AG09309 (cell line): ENCODE measurements at places on chromosomes 5 and 9.

GRCh38 chr5:52769061-52769460 lies 18.7 kb upstream of the ITGA1 start:
- no peak for DNase-seq

GRCh38 chr9:86201474-86202337 lies 57.8 kb downstream of the C9orf153 start:
- no peak for DNase-seq

- no peak for DNase-seq
Measured at GRCh38 chr9:2597483-2597882, 24.1 kb upstream of the VLDLR start.

GRCh38 chr9:107274953-107275422 lies 8.1 kb upstream of the RAD23B start:
- DNase-seq, result peak; percentile 99

GRCh38 chr5:87876616-87877015 lies 392.0 kb downstream of the TMEM161B start:
- DNase-seq, result no peak

- no peak for DNase-seq
Measured at GRCh38 chr9:131585375-131585774, 40.1 kb downstream of the PRRT1B start.

DNA sequence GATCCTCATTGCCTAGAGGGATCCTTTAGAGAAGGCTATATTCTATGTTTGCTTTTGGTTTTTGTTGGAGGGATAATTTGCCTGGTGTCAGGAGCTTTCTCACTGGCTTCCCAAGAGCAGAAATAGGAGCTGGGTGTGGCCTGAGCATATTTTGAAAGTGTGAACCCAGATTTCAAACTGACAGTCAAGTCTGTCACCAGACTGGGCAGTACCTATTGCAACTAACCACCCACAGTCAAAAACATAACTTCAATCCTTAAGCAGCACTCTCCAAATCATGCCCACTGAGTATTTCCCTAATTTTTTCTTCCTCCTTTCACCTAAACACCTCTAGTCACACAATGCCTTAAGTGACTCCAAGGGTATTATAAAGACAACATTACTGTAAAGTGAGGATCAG lies 278.4 kb downstream of the EBF1 start:
- no peak for DNase-seq

GRCh38 chr5:3833566-3833965 lies 237.9 kb downstream of the IRX1 start:
- no peak for DNase-seq

DNA sequence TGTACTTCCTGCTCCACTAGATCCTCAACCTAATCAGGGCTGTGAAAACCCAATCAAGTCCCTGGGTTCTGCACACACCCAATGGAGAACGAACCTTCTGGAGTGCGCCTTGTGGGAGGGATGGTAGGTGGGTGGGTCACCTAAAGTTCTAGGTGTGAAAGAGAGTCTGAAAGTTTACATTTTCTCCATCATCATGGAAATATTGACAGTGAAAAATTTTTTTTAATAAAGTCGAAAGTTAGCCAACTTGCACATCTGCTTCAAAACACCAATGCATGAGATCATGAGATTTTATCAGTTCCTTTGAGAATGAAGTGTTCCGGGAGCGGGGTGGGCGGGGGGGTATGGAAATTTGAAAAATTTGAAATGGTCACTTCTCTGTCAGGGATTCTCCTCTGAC lies 21.7 kb downstream of the TAF11L14 start:
- DNase-seq, result no peak

DNA sequence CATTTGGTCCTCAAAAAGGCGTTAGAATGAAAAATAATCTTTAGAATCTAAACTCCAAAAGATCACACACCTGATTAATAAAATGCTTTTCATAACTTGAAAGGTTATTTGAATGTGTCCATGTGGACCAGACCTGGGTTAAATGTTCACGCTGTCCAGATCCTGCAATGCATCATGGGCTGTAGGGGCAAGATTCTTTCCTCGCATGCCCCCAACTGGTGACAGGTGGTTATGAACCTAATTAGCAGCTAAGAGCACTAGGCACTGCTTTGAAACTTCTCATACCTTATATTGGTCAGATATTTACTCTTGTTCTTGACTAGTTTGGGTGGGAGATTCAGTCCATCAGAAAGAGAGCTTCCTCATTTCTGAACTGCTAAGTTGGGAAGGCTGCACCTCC lies 19.3 kb upstream of the PIP5K1B start:
- DNase-seq, result no peak

DNA sequence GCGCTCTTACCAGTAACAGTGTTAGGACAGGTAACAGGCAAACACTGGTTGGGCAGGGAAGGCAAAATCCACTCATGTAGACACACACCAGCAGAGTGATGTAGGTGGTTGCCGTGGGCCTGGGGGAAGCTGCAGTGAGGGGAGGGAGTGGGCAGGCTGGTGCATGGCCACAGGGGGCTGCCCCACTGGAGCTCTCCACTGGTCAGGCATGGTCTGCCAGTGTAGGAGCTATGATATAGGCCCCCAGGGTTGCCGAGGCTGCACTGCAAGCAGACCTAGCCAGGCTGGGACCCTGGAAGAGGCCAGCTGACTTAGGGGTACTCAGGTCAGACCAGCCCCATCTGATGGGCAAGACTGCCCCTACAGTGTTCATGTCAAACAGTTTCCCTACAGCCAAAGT lies 154.6 kb downstream of the GDNF start:
- DNase-seq, result no peak

- no peak for DNase-seq
Measured at GRCh38 chr5:16485656-16486055, 20.1 kb upstream of the ZNF622 start.

DNA sequence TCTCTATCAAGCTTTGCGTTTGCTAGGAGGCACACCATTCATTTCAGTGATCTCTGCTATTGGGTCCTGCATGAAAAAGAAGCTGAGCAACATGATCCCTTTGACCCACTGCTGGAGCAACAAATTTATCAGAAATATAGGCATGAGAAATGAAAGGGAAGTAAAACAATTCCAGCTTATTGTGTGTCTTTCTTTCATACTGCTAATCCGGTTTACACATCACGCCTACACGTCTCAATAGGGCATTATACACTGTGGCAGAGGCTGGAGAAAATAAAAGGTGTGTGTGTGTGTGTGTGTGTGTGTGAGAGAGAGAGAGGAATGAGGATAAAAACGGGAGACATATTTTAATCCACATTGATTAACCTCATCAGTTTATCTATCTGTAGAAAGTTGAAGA lies 2.4 kb downstream of the PTCH1 start:
- DNase-seq, result no peak

- DNase-seq, result no peak
Measured at GRCh38 chr9:114957558-114957957, 27.2 kb upstream of the TNFSF8 start.

GRCh38 chr9:33943389-33943788 lies 105.3 kb downstream of the UBAP2 start:
- DNase-seq, result no peak

GRCh38 chr5:163330723-163331668 lies 106.4 kb upstream of the CCNG1 start:
- DNase-seq, result no peak

- no peak for DNase-seq
Measured at GRCh38 chr9:95840074-95840473, 35.4 kb upstream of the ERCC6L2 start.

DNA sequence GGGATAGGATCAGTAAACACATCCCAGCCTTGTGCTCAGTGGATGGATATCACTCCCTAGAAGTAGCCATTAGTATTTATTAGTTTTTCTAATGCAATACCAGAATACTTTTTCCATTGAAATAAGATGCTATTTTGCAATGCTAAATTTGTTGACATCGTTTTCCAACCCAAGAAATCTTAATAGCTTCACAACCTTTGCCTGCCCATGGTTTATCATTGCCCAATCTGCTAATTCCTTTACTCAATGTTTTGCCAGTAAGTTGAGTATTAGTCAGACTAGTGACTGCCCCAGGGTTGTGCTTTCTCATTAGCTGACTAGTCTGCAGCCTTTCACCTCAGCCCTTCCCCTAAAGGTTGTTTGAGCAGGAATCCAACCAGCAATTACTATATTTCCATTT lies 62.9 kb downstream of the NREP start:
- DNase-seq, result peak; percentile 87

- DNase-seq, result no peak
Measured at GRCh38 chr5:141793881-141794280, 84.3 kb downstream of the PCDH1 start.

DNA sequence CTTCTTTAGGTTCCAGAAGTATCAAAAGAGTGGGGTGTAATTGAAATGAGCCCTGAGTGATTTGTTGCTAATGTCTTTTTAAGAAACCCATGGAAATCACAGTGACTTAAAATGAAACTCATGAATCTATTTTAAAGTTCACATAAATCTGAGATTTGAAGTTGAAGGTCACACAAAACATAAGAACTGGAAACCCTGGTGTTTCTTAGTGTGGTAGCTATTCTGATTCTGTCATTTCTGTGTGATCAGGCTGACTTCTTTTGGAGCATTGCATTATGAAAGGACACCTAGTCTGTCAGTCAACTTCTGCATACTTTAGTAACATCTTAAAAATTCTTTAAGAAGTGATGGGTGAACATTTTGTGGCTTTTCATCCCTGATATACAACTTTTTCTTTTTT lies 448.8 kb downstream of the TLE4 start:
- DNase-seq, result no peak

GRCh38 chr5:150458802-150459557 lies 9.4 kb upstream of the RPS14 start:
- DNase-seq, result no peak

GRCh38 chr9:20476912-20477521 lies 145.3 kb downstream of the MLLT3 start:
- no peak for DNase-seq

GRCh38 chr9:98890256-98890655 lies 53.5 kb upstream of the COL15A1 start:
- no peak for DNase-seq

DNA sequence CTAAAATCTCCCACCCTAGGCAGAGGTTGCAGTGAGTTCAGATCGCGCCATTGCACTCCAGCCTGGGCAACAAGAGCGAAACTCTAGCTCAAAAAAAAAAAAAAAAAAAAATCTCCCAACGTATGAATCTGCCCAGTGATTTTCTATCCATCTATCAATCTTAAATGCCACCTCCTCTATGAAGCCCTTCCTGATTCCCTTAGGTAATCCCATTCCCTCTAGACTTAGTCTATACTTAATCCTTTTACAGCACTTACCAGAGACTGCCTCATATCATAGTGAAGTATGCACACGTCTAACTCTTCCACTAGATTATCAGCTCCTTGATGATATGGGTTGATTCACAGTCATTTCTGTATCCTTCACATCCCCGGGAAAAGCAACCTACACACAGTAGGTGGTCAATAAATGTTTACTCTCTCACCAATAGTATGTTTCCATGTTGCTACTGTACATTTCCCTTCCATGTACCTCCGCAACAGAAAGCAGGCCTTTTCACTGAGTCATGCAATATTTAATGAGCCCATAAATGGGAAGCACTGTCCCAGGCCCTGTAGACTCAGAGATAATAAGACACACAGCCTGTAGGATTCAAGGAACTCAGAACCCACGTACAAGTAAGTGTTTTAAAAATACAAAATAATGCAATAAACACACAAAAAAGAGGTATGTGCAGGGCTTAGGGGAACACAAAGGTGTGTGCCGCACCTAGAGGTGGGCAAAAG lies 1.2 kb downstream of the DROSHA start:
- DNase-seq, result no peak

GRCh38 chr9:111158363-111158762 lies 120.1 kb upstream of the LPAR1 start:
- peak; percentile 69 for DNase-seq

- DNase-seq, result no peak
Measured at GRCh38 chr9:101162231-101162630, 133.7 kb downstream of the PLPPR1 start.

GRCh38 chr9:136085815-136086212 lies 9.3 kb downstream of the NACC2 start:
- no peak for DNase-seq

- no peak for DNase-seq
Measured at GRCh38 chr5:50730336-50730735, 63.9 kb downstream of the PARP8 start.

DNA sequence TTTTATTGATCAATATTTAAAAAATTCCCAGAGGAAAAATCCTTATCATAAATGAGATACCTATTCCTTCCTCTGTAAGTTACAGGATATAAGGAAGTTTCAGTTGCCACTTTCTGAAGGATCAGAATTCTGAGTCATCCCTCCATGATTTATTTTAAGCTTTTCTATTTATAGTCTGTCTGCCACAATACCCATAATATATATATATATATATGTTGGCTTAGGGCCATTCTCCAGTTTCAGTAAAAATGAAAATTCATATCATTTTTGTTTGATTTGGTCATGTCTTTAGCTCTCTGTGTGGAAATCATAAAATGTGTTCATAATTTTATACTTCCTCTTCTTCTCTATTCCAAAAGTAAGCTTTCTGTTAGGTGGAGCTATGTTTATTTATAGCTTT lies 215.8 kb upstream of the CYLC2 start:
- DNase-seq, result no peak

GRCh38 chr9:70924380-70924779 lies 197.0 kb downstream of the TRPM3 start:
- peak; percentile 88 for DNase-seq

DNA sequence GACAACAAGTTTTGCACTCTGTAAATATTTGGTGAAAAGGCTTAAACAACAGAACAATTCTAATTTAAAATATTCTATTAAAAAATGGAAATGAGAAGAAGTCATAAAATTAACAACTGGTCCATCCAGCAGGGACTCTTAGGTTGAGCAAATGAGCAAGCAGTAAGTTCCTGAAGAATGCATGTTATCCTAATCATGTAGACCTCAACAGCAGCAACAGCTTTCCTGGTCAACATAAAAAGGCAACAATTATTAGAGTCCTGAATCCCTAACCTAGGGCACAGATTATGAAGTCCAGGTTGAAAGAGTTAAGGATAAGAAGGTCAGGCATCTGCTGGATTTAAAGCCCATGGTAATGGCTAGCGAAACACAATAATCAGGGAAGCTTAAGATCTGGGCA lies 120.9 kb downstream of the SSBP2 start:
- DNase-seq, result no peak

DNA sequence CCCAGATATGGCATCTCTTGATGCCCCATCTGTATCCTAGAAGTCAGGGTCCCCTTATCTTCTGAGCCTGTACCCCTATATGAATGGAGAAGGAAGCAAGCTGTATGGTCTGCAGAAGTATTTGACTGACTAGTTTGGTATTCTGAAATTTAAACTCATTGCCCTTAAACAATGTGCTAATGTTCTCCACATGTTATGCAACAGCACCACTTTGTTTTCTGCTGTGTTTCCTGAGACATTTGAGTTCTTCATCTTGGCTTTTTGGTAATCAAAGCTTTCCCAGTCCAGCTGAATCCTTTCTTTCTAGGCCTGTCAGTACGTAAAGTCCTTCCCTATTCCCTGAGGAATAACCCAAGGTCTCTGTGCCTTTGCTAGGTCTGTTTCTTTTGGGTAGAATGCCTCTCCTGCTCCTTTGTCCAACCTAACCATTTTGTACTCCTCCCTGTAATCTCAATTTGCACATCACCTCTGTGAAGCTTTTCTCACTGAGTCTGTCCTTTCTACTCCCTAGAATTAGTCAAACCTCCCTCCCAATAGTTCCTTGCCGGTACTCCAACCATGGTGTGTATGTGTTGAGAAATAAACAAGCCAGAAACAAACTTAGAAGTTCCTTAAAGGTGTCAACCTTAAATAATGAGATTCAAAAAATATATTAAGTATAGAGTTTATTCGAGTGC lies 72.1 kb upstream of the HSPB3 start:
- no peak for DNase-seq

GRCh38 chr5:84430863-84431663 lies 46.4 kb upstream of the EDIL3 start:
- DNase-seq, result no peak
